ENCODE measurements at places on chromosomes 7 and 10.

- DNase-seq: no peak
Observed at GRCh38 chr7:96023387-96023786, 251.0 kb downstream of the DYNC1I1 start.

GRCh38 chr7:100575746-100576383, 2.2 kb upstream of the SAP25 start:
- no peak for DNase-seq

DNA sequence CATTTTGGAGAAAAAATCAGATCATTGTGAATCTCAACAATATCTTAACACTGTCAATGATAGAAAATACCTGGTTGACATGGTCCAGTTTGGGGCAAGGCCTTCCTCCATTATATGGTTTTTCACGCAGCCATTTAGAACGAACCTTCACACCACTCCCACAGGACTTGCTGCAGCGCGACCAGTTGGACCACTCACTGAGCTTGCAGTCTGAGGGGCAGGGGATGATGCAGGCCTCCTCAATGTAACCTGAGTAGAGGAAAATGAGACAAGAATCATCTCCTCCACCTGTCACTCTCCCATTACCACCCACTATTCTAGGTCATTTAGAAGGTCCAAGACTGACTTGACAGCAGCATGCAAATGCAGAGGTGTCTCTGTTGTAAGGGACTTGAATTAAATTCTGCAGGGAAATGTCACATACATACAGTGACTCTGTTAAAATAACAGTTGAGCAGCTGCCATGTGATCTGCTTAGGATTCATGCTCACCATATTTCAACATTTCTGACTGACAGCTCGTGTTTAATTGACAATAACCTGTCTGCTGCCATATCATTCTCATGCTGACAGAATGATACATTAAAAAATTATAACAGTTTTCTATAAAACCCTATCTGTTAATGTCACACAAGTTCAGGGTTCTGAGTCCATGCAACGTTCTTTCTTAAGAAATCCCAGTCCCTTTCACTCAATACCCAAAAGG, 403.0 kb downstream of the THSD7A start:
- no peak for DNase-seq

DNA sequence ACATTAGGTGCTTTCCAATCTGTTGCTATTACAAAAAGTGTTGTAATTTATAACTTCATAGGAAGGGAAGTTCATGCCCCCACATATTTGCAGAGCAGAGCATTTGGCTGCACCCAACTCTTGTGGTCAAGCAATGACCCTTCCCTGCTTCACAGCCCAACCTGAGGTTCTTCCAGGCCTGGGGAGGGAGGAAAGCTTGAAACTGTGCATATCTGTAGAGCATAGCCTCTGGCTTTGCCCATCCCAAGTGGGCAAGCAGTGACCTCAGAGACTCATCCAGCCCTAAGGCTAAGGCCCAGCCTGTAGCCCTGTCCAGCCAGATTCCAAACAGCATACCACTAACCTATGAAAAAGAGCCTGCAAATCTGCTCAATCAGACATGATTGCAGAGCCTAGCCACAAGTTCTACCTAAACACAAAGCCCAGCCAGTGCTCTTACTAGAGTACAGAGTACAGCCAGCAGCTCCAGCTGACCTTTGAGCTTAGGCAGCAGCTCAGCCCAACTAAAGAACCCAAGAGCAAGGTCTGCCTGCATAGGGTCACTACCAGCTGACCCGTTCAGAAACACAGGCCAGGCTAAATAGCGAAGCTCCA, 14.4 kb upstream of the GSTK1 start:
- no peak for DNase-seq

DNA sequence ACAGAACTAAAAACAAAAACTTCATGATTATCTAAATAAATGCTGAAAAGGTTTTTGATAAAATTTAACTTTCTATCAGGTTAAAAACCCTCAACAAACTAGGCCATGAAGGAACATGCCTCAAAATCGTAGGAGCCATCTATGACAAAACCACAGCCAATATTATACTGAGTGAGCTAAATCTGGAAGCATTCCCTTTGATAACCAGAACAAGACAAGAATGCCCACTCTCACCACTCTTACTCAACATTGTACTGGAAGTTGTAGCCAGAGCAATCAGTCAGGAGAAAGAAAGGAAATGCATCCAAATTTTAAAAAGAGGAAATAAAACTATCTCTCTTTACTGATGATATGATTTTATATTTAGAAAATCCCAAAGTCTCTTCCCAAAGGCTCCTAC, 228.7 kb downstream of the CHRM2 start:
- no peak for DNase-seq

- no peak for DNase-seq
Observed at GRCh38 chr10:11670381-11670780, 58.9 kb upstream of the USP6NL start.

- no peak for DNase-seq
Observed at GRCh38 chr7:99563650-99564049, 5.2 kb downstream of the ZNF655 start.

DNA sequence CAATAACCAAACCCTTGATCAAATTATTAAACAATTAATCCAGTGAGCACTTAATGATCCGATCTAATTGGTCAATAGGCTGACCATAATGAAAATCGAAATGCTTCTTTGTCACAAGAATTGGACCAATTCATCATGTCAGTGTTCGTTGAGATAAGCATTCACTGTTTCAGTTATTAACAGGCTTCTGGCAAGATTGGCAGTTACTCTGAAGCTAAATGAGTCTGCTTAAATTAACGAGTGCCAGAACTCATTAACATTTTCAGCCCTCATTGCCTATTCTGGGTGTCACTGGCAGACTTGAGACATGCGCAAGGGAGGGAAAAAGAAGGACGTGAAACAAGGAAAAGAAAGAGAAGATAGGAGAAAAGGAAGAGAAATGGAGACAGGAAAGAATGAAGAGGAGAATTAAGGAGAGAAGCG, 30.7 kb upstream of the SLC26A3 start:
- no peak for DNase-seq

DNA sequence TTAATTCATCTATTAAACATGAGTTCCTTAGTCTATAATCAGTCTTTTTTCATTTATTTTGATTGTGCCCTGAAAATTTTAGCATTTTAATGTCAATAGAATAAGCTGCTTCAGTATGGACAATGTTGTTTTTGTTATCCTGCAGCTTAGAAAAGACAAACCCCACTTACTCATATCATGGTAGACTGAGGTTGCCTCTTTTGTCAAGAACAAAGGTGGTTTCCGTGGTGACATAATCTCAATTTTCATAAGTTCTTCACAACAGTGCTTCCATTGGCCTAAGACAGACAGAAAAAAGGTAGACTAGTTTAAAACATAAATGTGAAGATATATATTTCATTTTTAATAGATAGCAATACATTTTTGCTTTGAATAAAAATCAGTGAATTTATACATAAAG, 69.1 kb downstream of the RTKN2 start:
- DNase-seq: no peak
